SK-N-SH (cell line): ENCODE measurements at places on chromosomes 12 and 14.

DNA sequence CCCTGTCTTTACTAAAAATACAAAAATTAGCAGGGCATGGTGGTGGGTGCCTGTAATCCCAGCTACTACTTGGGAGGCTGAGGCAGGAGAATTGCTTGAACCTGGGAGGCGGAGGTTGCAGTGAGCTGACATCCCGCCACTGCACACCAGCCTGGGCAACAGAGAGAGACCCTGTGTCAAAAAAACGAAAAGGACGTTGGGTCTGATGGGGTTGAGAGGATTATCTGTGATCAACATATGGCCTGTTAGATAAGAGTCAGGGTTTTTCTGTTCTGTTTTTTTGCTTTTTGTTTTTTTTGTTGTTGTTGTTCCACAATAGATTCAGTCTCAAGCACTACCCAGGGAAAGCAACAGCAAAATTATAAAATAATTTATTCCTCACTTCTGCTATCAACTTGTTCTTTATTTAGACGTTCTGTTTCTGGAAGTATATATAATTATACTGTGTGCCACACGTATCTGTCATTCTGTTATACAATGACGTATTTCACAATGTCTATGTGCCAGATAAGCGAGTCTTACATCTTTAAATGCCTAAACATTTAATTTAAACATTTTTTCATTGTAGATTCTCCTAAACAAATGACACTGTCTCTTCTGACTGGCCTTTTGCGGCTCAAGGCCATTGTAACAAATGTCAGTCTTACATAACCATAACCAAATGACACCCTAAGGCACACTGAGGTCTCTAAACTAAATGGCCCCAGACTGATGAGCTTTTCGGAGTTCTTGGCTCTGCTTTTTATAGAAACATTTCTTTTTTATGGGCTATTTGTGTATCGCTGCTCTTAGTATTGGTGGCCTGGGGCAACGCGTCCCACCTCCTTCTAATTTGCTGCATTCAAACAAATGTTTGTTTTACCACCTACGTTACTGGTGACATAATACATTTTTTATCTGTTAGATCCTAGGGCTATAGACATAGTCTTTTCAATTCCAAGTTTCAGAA is 7.2 kb upstream of the P2RX4 start:
- no peaks in the 10 kb centered on the region for H3K36me3 ChIP-seq
- H3K27ac ChIP-seq, result peak overlapping the region; percentile 53
- peaks cover 9% of the 10 kb centered on the region for H3K4me1 ChIP-seq
- H3K4me3 ChIP-seq, result no peak overlapping the region

DNA sequence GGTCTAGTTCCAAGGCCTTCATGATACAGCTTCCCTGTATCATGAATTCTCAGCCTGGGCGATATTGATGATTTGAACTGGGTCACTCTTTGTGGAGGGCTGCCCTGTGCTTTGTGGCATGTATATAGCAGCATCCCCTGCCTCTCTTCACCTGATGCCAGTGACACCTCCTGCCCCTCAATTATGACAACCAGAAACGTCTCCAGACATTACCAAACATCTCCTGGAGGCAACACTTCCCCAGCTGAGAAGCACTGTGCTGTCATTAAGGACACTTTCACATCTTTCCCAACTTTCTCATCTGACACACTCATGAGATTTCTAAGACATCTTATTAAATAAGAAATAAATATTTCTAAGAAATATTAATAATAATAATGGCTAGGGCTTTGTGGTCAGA is 315.3 kb downstream of the BCL11B start:
- H3K36me3 ChIP-seq, result no peaks in the 10 kb centered on the region
- no peak overlapping the region for H3K27ac ChIP-seq
- H3K27me3 ChIP-seq, result peaks cover 51% of the 10 kb centered on the region
- no peak overlapping the region for H3K4me3 ChIP-seq
- DNase-seq, result no peak

DNA sequence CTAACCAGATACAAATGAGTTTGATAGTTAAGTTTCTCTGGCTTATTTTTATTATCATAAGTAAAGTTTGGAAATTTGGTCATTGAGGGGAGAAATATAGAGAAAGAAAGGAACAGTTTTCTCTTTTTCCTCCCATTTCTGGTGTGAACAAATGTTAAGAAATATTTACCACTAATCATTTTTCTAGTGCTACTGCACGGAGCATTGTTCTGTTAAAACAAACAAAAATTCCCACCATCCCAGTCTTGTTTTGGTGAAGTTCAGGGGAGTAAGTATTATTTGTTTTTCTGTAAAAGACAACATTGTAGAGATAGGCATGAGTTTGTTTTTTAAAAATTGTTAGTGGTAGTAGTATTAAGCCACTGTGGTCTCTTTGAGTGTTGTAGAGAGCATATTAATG is 135.3 kb downstream of the FGD4 start:
- H3K27me3 ChIP-seq, result no peaks in the 10 kb centered on the region
- peak overlapping the region; percentile 57 for H3K4me3 ChIP-seq
- no peaks in the 10 kb centered on the region for H3K36me3 ChIP-seq

- H3K36me3 ChIP-seq, result no peaks in the 10 kb centered on the region
- no peak overlapping the region for H3K4me3 ChIP-seq
- no peak overlapping the region for H3K27ac ChIP-seq
- DNase-seq, result peak; percentile 52
Measured at GRCh38 chr12:131621701-131622421, 89.0 kb upstream of the SFSWAP start.

DNA sequence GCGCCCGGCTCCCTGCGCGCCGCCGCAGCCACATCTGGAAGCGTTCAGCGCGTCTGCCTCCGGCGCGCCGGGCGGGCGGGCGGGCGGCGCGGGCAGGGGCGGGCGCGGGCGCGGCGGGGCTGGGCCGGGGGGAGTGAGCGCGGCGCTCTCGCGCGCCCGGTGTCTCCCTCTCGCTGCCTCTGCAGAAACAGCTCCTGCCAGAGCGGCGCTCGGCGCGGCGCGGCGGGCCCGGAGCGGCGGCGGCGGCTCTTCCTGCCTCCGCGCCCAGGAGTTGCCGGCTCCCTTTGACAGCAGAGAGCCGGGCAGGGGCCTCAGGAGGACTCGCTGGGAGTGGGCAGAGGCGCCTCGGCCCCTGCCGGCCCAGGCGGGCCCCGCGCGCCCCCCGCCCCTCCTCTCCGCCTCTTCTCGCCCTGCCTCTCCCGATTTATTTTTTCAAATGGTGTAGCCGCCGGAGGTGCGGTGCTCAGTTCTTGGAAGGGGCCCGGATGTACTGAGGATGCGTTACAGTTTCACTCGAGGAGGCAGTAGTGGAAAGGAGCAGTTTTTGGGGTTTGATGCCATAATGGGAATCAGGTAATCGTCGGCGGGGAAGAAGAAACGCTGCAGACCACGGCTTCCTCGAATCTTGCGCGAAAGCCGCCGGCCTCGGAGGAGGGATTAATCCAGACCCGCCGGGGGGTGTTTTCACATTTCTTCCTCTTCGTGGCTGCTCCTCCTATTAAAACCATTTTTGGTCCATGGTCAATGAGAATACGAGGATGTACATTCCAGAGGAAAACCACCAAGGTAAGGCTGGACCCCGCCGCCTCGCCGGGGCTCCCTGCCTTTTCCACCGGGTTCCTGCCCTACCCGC is at the start of gene CACNA1C:
CACNA1C (plus strand) TSS at position 162 of the 853 bp plus-strand sequence; CDS start at position 738, 576 bp downstream.
- H3K27ac ChIP-seq, result no peak within 1 kb of the TSS; the same call in 1 of the 2 replicates
- DNase-seq, result peak; percentile 93
- H3K27me3 ChIP-seq, result no peaks in the 10 kb centered on the region; the same call in 1 of the 2 replicates
- no peaks in the 10 kb centered on the region for H3K36me3 ChIP-seq

- DNase-seq, result no peak
- no peaks in the 10 kb centered on the region for H3K27me3 ChIP-seq
- no peaks in the 10 kb centered on the region for H3K36me3 ChIP-seq
- H3K4me3 ChIP-seq, result no peak overlapping the region
- H3K27ac ChIP-seq, result no peak overlapping the region
- peaks cover 10% of the 10 kb centered on the region; the same call in 1 of the 2 replicates for H3K4me1 ChIP-seq
Measured at GRCh38 chr12:96044017-96044942, 8.9 kb upstream of the LTA4H start.

- no peaks in the 10 kb centered on the region; the same call in 1 of the 2 replicates for H3K27me3 ChIP-seq
- H3K4me1 ChIP-seq, result no peaks in the 10 kb centered on the region
- no peak overlapping the region for H3K4me3 ChIP-seq
- H3K27ac ChIP-seq, result no peak overlapping the region
- no peaks in the 10 kb centered on the region for H3K36me3 ChIP-seq
- DNase-seq, result no peak
Measured at GRCh38 chr12:9325471-9325870, 117.3 kb upstream of the PZP start.

GRCh38 chr14:100033347-100034075 is 31.7 kb upstream of the EVL start:
- DNase-seq, result no peak
- H3K27me3 ChIP-seq, result no peaks in the 10 kb centered on the region
- no peak overlapping the region for H3K27ac ChIP-seq
- no peaks in the 10 kb centered on the region for H3K36me3 ChIP-seq
- no peak overlapping the region for H3K4me3 ChIP-seq
- H3K4me1 ChIP-seq, result peaks cover 29% of the 10 kb centered on the region
